ENCODE measurements at places on chromosomes 12 and 14.

GRCh38 chr12:44372259-44372658, 503.9 kb downstream of the NELL2 start:
- no peak for DNase-seq

- DNase-seq: no peak
Measured at GRCh38 chr12:30982413-30982812, 55.9 kb downstream of the TSPAN11 start.

DNA sequence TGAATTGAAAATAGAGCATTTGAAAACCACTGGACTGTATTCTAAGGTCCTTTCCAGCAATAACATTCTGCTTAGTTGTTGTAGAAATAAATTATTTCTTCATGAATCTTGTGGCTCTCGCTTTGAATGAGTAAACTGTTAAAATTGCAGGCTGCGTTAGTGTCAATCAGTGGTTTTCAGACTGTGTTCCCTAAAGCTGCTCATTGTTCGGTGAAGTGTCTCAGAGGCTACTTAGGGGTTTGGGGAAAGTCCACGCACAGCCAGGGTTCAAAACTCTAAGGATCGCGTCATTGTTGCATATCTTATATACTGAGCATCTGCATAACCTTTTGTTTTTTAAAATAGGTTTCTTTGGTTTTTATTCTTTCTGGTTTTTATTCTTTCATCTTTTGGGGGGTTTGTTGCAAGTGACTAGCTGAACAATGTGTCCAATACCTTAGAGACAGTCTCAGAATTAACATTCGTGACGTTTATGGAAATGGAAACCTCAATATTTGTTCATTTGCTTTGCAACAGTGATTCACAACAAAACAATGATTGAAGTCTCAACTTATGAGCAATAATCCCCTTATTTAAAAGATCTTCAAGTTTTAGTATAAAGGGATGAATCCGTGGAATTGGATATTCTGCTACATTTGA, 108.1 kb downstream of the TTLL5 start:
- no peak for DNase-seq

DNA sequence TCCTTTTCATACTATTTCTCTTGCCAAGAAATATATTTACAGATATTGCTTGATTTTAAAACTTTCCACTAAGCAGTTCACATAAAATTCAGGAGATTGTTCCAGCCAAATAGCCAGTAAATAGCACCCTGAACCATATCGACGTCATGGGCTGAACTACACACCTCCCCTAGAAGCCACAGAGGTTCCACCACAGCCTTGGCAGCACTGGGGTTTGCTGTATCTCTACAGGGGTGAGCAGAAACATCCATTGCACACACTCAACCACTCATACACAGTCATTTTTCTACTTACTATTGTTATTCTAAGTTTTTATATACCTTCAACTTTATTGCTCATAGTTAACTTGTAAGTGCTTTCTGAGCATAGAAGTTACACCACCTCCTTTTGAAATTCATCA, 8.1 kb upstream of the EIF2S3B start:
- DNase-seq: no peak

DNA sequence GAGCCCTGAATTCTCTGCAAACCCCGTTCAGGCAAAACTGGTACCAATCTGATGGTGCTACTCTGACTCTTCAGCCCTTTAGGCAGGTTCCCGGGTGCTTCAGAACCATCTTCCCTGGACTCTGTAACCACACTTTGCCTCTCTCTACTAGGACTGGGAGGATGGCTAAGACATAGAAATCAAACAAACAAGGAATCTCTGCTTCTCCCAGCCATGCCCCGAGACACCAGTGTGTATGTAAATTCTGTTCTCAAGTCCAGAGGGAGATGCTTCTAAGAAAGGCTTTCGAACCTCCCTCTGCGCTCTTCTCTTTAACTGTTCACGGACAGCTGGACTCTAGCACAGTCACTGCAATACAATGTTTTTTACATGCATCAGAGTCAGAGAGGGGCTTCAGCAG, 1.9 kb upstream of the KCNK10 start:
- no peak for DNase-seq

DNA sequence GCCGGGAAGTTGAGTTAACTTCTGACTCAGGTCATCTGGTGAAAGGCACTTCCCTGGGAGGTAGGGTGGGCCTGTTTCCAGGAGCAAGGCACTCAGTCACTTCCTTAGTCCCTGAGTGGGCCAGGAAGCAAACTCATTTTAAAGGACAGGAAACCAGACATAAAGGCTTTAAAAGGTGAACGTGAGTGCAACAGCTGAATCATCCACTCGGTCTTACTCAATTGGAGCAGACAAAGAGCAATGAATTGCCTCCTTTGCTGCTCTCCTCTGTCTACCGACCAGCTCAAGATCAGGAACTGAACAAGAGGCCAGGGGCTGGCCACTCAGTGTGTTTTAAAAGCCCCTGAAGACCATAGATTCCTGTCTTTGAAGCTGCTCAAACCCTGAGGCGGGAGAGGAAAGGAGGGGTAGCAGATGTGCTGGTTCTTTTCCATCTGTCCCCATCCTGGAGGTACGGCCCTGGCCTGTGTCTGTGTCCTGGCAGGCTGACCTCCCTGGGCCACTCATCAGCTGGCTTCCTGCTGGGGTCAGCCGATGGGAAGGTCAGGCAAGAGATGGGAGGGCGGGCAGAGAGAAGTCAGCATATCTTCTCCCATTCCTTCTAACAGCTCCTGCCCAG, 148.9 kb downstream of the PPM1H start:
- DNase-seq: no peak

DNA sequence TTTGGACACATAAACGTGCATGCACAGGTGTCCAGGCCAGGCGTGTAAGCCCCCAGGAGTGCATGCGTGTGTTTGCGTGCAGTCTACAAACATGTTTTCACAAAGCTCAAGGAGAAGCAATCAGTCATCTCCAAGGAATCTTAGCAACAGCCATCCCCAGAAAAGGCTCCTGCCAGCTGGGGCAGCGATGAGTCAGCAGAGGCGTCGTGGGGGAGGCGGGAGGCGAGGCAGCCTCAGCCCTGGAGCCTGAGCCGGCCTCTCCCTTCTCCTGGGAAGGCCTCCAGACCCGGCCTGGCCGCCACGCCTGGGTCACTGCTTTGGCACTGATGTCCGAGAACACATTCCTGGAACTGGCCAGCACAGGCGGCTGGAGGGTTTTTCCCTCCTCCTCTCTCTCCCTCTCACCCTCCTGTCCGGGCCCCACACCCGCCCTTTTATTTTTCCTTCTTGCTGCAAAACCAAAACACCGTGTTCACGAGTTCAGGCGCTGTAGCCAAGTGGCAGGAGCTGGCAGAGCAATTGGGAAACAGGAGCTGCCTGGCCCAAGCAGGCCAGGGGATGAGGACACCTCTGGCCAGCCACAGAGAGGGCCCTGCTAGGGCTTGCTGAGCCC, 92.7 kb downstream of the LRRC74A start:
- DNase-seq: peak; percentile 81

Data from nucleus accumbens (tissue), 56 donors.